ENCODE measurements at places on chromosomes 1 and 21.

- no peak for DNase-seq
Observed at GRCh38 chr21:40339050-40339449, 471.8 kb downstream of the PCP4 start.

DNA sequence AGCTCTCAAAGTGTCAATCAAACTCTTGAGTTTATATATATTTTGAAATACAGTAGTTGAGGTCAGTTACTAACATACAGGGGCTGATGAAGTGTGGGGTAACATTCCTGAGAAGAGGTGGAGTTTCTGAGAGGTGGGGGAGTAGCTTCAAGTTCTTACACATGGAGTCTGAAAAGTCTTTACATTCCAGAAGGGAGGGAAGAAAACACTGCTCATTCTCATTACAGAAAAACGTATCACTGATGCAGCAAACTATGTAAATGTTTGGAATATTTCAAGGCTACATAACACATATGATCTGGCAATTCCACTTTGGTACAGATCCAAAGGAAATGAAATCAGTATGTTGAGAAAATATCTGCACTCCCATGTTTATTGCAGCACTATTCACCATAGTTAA, 1065.8 kb upstream of the B3GALT2 start:
- no peak for DNase-seq

- no peak for DNase-seq
Observed at GRCh38 chr1:197904126-197904787, 1.8 kb downstream of the C1orf53 start.

DNA sequence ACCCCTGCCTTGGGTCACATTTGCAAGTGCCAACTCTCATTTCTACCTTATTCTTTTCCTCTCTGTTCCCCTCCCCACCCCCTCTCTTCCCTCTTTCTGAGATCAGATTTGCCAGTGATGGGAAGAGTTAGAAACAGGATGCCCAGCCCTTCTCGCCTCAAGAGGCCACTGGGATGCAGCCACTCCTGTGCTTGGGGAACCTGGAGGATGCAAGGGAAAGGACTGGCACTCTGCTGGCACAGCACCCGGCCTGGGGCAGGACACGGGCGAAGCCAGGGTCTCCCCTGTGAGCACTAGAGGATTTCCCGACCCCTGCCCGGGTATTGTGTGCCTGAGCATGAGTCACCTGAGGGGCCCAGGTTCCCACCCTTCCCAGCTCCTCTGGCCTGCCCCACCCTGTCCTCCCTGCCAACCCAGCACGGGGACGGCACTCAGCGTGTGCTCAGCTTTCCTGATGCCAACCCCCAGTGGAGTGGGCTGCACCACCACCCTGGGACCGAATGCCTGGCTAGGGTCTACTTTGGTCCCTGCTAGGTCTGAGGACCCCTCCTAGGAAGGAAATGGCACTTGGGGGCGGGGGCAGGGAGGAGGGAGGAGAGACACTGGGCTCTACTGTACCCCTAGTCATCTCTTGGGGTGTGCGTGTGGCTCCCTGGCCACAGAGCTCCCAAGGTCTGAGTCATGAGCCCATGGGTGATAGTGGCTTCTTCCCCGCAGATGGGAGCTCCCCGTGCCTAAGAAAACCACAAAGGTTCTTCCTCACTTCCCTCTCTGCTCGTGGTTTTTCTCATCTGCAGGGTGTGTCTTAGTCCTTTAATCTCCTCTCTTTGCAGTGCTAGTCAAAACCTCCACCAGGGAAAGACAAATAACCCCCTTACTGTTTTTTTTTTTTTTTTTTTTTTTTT, 12.4 kb downstream of the LMNA start:
- DNase-seq: no peak

GRCh38 chr21:35648512-35648911, 411.8 kb downstream of the SETD4 start:
- DNase-seq: no peak

DNA sequence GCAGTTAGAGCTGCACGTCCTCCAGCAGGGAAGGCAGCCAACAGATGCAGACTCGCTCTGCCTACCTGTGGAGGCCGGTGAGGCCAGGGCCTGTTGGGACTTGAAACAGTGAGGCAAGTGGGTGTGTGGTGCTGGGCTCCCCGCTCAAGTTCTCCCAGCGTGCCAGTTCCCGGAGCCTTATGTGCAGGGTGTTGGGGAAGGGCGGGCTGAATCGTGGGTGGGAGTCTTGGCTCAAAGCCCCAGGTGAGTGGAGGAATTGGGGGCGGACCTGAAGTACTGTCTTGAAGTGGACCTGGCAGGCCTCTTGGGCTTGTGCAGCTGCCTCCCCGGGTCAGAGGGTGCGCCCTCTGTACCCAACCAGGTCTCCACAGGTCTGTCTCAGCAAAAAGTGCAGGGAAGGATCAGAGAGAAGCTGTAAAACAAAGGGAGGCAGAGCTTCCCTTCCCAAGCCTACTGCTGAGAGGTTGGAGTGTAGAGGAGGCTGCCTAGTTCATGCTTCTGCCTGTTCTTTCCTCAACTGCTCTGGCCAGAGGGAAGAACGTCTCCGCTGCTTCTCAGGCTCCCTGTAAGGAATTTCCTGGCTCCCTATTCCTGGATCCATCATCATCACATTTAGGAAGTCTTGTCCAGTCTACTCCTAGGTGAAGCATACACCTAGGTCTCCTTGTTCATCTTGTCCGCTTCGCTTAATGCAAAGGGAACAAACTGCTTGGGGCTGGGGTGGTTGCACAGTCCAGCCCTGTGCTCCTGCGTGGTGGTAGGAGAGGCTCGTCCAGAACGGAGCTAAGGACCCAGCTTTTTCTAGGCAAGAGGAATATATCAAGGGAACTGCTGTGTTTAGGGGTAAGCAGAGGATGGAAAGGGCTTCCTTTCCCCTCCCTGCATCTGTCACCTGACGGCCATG, 14.9 kb downstream of the UTP11 start:
- no peak for DNase-seq

- no peak for DNase-seq
Observed at GRCh38 chr1:194940336-194941030, 1667.8 kb downstream of the KCNT2 start.

- no peak for DNase-seq
Observed at GRCh38 chr1:219367496-219367895, 193.8 kb downstream of the LYPLAL1 start.

- peak; percentile 58 for DNase-seq
Observed at GRCh38 chr1:109598655-109599054, 20.8 kb downstream of the GNAT2 start.

DNA sequence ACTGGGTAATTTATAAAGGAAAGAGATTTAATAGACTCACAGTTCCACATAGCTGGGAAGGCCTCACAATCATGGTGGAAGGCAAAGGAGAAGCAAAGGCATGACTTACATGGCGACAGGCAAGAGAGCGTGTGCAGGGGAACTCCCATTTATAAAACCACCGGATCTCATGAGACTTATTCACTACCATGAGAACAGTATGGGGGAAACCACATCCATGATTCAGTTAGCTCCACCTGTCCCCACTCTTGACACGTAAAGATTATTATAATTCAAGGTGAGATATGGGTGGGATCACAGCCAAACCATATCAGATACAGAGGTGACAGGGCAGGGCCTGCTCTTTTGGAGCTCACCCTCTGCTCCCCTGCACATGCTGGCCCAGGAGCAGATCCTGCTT, 31.4 kb upstream of the TMEM61 start:
- no peak for DNase-seq

GRCh38 chr1:56072310-56072709, 507.1 kb downstream of the PLPP3 start:
- no peak for DNase-seq

DNA sequence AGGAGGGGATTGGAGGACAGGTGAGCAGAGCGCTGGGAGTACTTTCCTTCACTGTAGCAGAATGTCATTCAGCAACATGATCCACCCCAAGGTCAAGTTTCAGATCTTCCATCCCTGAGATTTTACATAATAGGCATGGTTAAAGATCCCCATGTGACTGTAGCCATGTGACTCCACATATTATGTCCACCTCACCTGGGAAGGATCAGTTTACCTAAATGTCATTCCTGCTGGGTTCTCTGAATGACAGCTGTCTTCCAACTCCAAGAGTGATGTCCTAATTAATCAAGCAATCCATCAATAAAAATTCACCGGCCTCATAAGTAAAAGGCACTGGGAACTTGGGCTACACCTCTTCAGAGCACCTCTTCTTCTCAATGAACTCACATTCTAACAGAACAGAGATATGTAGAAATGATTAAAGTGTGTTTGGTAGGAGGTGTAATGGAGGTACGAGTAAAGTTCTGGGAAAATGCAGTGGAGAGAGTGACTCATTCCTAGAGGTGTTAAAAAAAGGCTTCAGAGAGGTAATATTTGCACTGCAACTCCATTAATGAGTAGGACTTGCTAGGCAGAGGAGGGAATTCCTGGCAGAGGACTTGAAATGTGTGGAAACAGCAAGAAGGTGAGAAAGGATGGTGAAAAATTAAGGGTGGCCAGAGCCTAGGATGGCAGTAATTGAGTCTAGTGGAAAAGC, 22.2 kb upstream of the MAPKAPK2 start:
- DNase-seq: no peak

DNA sequence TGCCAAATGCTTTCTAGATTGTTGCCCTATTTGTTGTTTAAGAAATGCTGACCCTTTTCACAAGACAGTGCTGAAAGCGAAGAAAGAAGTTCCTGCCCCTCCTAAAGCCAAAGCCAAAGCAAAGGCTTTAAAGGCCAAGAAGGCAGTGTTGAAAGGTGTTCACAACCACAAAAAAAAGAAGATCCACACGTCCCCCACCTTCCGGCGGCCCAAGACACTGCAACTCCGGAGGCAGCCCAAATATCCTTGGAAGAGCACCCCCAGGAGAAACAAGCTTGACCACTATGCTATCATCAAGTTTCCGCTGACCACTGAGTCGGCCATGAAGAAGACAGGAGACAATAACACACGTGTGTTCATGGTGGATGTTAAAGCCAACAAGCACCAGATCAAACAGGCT, 55.7 kb downstream of the PSMG1 start:
- DNase-seq: no peak
